Tibial nerve (tissue), 4 donors: ENCODE measurements at places on chromosomes 5 and 9.
A peak's percentile ranks its signal among the peaks of the same experiment; 100 is the strongest.

GRCh38 chr5:111668477-111669414 is 88.2 kb downstream of the NREP start:
- no peak overlapping the region for H3K27ac ChIP-seq
- no peaks in the 10 kb centered on the region for H3K36me3 ChIP-seq
- H3K4me1 ChIP-seq, result no peaks in the 10 kb centered on the region
- no peak overlapping the region for H3K4me3 ChIP-seq

- no peak for DNase-seq
- H3K36me3 ChIP-seq, result no peaks in the 10 kb centered on the region
- H3K4me1 ChIP-seq, result no peaks in the 10 kb centered on the region
- H3K4me3 ChIP-seq, result no peak overlapping the region
Measured at GRCh38 chr9:88272986-88273385, 115.3 kb upstream of the SPIN1 start.

DNA sequence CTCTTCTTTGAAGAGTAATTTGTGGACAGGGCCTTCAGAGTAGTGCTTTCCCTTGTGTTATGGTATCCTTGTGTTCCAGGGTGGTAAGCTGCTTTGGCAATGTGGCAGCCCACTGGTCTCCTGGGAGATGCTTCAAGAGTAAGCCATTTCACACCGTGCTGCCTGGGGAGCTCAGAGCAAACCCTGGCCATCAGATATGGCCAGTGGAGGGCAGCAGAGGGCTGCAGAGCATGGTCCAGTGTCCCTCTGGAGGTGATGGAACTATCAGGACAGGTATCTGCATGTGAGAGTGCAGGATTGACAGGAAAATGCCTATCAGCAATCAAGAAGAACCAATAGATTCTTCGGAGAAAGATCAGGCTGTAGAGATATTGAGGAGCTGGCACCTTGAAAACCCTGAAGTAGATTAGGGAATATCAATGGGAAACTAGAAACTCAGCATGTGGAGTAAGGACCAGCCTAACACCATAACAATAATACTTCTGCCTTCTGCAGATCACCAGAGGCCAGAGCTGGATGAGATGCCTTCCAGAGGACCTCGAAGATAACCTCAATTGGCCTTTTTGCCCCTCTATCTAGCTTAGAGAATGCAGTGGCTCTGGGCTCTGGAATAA is 90.8 kb downstream of the PLPPR1 start:
- H3K4me3 ChIP-seq, result no peak overlapping the region
- no peaks in the 10 kb centered on the region for H3K36me3 ChIP-seq
- H3K27ac ChIP-seq, result no peak overlapping the region
- no peak for DNase-seq
- H3K27me3 ChIP-seq, result no peaks in the 10 kb centered on the region

DNA sequence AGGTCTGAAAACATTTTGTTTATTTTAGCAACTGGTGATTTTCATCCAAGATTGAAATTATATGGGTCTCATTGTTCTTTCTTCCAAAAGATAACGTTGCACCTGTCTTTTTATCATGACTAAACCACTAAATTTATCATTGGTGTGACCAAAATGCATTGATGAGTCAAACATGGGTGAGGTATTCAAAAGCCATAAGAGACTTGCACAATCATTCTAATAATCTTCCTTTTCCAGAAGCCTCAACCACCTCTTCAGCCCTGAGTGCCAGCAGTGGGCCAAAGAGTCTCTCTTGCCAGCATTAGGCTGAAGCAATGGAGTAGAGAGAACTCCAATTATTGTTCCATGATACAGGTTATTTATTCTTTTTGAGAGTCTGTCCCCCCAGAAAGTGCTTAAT is 198.9 kb downstream of the LURAP1L start:
- no peak overlapping the region for H3K4me3 ChIP-seq
- no peaks in the 10 kb centered on the region for H3K27me3 ChIP-seq
- no peaks in the 10 kb centered on the region for H3K4me1 ChIP-seq
- no peak overlapping the region for H3K27ac ChIP-seq
- no peaks in the 10 kb centered on the region for H3K36me3 ChIP-seq
- DNase-seq, result no peak

DNA sequence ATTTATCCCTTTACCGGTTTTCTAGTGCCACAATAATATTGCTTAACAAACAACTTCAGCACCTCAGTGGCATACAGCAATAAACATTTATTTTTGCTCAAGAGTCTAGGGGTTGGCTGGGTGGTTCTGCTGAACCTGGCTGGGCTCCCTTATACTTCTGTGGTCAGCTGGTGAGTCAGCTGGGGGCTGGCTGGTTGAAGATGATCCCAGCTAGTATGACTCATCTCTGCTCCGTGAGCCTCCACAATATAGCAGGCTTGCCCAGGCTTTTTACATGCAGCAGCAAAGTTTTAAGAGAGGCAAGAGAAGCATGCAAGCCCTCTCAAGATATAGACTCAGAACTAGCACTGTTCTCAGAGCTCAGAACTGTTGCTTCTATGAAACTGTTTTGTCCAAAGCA is 523.5 kb upstream of the CLINT1 start:
- no peak overlapping the region for H3K4me3 ChIP-seq
- DNase-seq, result peak; percentile 72
- H3K4me1 ChIP-seq, result no peaks in the 10 kb centered on the region
- H3K27ac ChIP-seq, result no peak overlapping the region
- H3K36me3 ChIP-seq, result no peaks in the 10 kb centered on the region

DNA sequence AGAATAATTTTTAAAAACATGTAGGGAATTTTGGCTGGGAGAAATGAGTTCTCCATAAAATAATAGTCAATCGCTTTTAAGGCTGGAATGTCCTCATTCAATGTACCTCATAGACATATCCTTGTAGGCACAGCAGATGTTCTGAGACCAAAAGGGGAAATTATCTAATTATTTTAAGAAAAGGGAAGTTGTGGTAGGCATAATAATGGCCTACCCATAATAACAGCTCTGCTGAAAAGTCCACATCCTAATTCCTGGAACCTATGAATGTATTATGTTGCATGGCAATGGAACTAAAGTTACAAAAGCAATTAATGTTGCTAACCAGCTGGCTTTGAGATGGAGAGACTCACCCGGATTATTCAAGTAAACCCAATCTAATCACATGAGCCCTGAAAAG is 216.1 kb downstream of the TRIM36 start:
- no peak for DNase-seq
- no peaks in the 10 kb centered on the region for H3K36me3 ChIP-seq
- H3K27ac ChIP-seq, result no peak overlapping the region

- H3K4me3 ChIP-seq, result no peak overlapping the region
- peaks cover 20% of the 10 kb centered on the region for H3K4me1 ChIP-seq
- H3K27me3 ChIP-seq, result no peaks in the 10 kb centered on the region
- DNase-seq, result no peak
- no peaks in the 10 kb centered on the region for H3K36me3 ChIP-seq
Measured at GRCh38 chr9:134600836-134601638, 40.6 kb upstream of the COL5A1 start.

DNA sequence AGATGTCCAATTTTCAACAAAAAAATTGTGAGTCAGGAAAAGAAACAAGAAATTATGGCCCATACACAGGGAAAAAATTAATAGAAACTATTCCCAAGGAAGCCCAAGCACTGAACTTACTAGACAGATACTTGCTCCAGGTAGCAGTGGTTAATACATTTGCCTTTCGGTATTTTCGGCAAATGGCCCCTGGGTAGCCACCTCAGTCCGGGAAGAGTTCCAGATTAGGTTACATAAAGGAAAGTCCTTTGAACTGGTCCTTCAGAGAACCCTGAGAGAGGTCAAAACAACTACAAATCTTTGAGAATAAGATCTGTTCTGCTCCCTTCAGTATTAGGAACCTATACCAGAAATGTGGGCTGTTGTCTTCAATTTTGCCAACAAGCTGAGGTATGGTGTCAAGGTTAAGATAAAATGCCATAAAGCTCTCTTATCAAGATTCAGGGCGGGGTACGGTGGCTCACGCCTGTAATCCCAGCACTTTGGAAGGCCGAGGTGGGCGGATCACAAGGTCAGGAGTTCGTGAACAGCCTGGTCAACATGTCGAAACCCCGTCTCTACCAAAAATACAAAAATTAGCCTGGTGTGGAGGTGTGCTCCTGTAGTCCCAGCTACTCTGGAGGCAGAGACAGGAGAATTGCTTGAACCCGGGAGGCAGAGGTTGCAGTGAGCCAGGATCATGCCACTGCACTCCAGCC is 343.4 kb downstream of the CWC27 start:
- DNase-seq, result no peak
- H3K4me3 ChIP-seq, result no peak overlapping the region
- H3K27ac ChIP-seq, result no peak overlapping the region
- no peaks in the 10 kb centered on the region for H3K36me3 ChIP-seq
- no peaks in the 10 kb centered on the region for H3K4me1 ChIP-seq

DNA sequence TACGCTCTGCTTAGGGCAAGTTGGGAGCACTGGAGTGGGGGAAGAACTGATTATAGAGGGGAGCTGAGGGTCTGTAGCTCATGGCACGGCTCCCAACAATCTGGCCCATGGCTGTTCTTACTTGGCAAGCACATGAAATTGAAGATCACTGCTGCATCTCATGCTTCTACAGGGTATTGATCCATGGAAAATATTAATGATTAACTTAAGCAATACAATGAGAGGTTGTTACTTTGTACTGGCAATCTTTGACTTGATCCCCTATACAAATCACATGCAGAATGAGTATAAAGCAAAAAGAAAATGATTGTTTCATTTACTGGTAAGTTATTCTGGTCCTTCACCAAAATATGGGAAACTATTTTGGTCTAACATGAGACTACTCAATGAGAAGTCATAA is 481.1 kb downstream of the PDE4D start:
- DNase-seq, result no peak
- no peak overlapping the region for H3K4me3 ChIP-seq
- no peaks in the 10 kb centered on the region for H3K4me1 ChIP-seq
- H3K36me3 ChIP-seq, result no peaks in the 10 kb centered on the region

DNA sequence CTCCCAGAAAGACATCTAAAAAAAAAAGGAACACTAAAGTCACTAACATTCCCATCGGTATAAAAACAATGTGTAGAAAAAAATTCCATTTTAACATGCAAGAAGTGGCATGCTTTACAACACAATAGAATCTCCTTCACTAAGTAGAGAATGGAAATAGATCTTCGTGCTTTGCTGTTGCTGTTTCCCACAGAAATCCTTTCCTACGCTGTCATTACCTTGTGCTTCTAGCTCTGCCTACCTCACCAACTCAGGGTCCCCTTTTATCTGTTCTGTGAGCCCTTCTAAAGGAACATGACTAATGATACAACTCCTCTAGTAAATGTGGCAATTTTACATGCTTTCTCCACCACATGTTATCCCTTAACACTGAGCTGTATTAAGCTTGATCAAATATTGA is 202.9 kb downstream of the MCTP1 start:
- no peak overlapping the region for H3K4me3 ChIP-seq
- H3K27ac ChIP-seq, result no peak overlapping the region
- no peaks in the 10 kb centered on the region for H3K36me3 ChIP-seq
- no peaks in the 10 kb centered on the region for H3K27me3 ChIP-seq

GRCh38 chr9:134930398-134930797 is 12.7 kb upstream of the FCN1 start:
- H3K4me3 ChIP-seq, result no peak overlapping the region
- no peak overlapping the region for H3K27ac ChIP-seq
- no peaks in the 10 kb centered on the region for H3K36me3 ChIP-seq
- H3K4me1 ChIP-seq, result no peaks in the 10 kb centered on the region

- H3K4me1 ChIP-seq, result no peaks in the 10 kb centered on the region
- no peaks in the 10 kb centered on the region for H3K36me3 ChIP-seq
- no peak overlapping the region for H3K27ac ChIP-seq
- no peaks in the 10 kb centered on the region for H3K27me3 ChIP-seq
- no peak overlapping the region for H3K4me3 ChIP-seq
Measured at GRCh38 chr9:134301387-134302129, 24.7 kb upstream of the RXRA start.

DNA sequence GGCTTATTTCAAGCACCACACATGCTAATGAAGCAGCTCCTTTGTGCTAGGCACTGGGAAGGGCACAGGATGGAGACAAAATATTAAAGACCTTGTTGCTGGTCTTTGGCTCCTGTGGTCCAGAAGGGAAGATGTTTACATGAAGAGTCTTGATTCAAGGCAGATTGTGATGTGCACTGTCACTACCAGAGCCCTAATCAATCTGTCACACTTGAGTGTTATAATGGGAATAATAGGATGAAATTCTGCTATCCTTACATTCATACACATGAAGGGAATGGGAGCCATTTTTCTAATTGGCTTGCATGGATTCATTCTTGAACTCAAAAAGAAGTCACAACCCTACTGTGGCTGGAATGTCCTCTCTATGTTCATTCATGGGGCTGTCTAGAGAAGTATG is 203.0 kb downstream of the SEC61B start:
- no peak overlapping the region for H3K27ac ChIP-seq
- no peaks in the 10 kb centered on the region for H3K27me3 ChIP-seq
- DNase-seq, result no peak
- H3K4me1 ChIP-seq, result no peaks in the 10 kb centered on the region
- no peak overlapping the region for H3K4me3 ChIP-seq

DNA sequence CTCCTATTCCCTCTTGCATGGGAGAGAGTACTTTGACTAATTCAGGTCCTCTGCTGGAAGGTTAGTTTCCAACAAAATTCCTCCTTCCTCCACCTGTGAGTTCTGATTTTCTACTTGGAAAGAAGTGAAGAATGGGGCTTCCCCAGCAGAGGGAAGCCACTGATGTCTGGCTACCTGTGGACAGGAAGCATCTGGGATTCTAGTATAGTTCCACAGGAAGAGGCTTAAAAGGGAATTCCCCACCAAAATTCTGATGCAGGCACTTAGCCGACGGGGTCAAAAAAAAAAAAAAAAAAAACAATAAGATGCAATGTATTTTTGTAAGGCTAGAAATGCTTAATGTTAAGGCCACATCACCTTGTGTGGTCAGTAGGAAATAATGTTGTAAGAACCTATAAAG is 33.4 kb downstream of the PCDHGC5 start:
- H3K27me3 ChIP-seq, result no peaks in the 10 kb centered on the region
- H3K4me3 ChIP-seq, result no peak overlapping the region
- peaks cover 32% of the 10 kb centered on the region for H3K36me3 ChIP-seq

GRCh38 chr5:148666353-148666752 is 12.0 kb upstream of the HTR4 start:
- no peak overlapping the region for H3K27ac ChIP-seq
- H3K36me3 ChIP-seq, result no peaks in the 10 kb centered on the region
- no peaks in the 10 kb centered on the region for H3K4me1 ChIP-seq
- no peak for DNase-seq
- no peak overlapping the region for H3K4me3 ChIP-seq
- no peaks in the 10 kb centered on the region for H3K27me3 ChIP-seq

DNA sequence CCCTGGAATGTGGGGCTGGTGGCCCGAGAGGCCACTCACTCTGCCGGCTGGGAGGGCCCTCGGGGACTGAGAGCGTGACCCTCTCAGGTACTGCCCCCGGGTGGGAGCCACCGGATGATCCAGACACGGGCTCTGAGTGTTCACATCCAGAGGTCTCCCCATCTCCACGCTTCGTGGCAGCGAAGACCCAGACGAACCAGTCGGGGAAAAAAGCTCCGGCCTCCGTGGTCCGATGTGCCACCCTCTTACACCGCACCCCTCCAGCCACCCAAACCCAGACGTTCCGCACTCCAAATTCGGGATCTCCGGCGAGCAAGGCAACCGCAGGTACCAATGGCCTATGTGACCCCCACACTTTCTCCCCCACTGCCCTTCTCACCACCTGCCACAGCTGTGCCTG is 49.5 kb downstream of the AMBP start:
- no peak overlapping the region for H3K4me3 ChIP-seq
- no peaks in the 10 kb centered on the region for H3K27me3 ChIP-seq
- no peaks in the 10 kb centered on the region for H3K4me1 ChIP-seq
- no peak overlapping the region for H3K27ac ChIP-seq
- no peak for DNase-seq

- H3K4me1 ChIP-seq, result no peaks in the 10 kb centered on the region
- peaks cover 35% of the 10 kb centered on the region for H3K36me3 ChIP-seq
- no peak overlapping the region for H3K4me3 ChIP-seq
- no peaks in the 10 kb centered on the region for H3K27me3 ChIP-seq
- no peak for DNase-seq
- H3K27ac ChIP-seq, result no peak overlapping the region
Measured at GRCh38 chr9:5650356-5651105, 21.6 kb downstream of the RIC1 start.
